Effector CD4-positive, alpha-beta T cell (primary cell): ENCODE measurements at places on chromosomes 4 and X.

DNA sequence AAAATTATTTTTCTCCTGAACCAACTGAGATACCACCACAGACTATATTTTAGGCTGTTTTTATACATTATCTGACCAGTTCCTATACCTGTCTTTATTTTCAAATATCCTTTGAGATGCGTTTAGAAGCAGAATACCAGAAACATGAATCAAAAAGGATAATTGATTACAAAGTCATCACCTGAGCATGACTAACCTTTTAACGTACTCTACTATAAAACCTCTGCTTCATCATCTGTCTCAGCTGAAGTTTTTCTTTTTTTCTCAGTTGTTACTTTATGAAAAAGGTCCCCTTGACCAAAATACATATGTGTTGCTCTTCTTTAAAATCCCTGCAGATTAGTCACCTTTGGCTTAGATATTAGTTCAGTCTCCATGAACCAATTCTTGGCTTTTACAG lies 109.8 kb downstream of the AMMECR1 start:
- no peak for DNase-seq

DNA sequence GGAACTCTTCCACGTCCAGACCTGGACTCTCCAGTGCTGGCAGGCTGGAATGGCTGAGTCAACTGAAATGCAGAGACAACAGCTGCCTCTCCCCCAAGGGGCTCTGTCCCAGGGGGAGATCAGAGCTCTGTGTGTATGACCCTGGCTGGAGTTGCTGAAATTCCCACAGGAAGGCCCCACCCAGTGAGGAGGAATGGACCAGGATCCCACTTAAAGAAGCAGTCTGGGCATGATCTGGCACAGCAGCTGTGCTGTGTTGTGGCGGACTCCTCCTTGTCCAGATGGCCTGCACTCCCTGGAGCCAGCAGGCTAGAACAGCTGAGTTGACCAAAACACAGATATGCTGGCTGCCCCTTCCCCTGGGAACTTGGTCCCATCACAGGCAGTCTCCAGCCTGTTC lies 25.4 kb downstream of the C4orf17 start:
- no peak for DNase-seq

GRCh38 chrX:1477229-1477628 lies 24.5 kb upstream of the ASMTL start:
- DNase-seq = no peak

DNA sequence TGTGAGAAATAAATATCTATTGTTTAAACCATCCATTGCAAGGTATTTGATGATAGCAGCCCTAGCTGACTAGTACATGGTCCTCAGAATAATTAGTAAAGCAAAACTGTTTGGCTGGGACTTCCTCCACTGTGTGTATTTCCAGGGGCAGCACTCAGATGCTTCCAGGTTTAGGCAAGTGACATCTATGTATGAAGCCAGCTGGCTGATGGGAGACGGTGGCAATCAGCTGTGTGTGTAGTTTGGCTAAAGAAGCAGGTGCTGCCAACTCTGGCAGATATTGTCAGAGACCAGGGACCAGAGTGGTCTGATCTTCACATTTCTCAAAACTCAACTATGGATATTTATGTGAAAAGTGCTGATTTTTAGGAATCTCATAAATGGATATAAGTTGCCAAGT lies 19.1 kb downstream of the HS3ST1 start:
- DNase-seq = no peak

- DNase-seq = no peak
These were observed 21.9 kb downstream of the HNRNPH2 start for GRCh38 chrX:101429934-101430333.

- no peak for DNase-seq
These were observed 206.8 kb downstream of the CHRDL1 start for GRCh38 chrX:110588853-110589252.

- no peak for DNase-seq
These were observed 1200.5 kb downstream of the C4orf33 start for GRCh38 chr4:130296448-130296847.

- no peak for DNase-seq
These were observed 256.1 kb downstream of the KLHL13 start for GRCh38 chrX:117860517-117860916.

DNA sequence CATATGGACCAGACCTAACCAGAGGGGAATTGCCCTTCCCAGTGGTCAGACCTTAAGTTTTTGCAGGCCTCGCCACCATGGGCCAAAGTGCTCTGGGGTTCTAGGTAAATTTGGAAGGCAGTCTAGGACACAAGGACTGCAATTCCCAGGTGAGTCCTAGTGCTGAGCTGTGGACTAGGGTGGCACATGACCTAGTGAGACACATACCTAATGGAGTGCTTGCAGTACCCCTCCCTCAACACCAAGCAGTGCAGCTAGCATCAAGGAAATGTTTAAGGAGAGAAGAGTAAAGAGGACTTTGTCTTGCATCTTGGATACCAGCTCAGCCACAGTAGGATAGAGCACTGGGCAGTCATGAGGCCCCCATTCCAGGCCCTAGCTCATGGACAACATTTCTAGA lies 60.8 kb downstream of the BRCC3 start:
- DNase-seq = no peak
